ENCODE measurements at places on chromosomes 7 and 10.

- no peak for DNase-seq
Measured at GRCh38 chr10:48400129-48400849, 93.8 kb downstream of the MAPK8 start.

- DNase-seq: peak; percentile 46
Measured at GRCh38 chr10:93288679-93289634, 193.2 kb downstream of the MYOF start.

- no peak for DNase-seq
Measured at GRCh38 chr10:97780841-97781617, 9.2 kb upstream of the SFRP5 start.

DNA sequence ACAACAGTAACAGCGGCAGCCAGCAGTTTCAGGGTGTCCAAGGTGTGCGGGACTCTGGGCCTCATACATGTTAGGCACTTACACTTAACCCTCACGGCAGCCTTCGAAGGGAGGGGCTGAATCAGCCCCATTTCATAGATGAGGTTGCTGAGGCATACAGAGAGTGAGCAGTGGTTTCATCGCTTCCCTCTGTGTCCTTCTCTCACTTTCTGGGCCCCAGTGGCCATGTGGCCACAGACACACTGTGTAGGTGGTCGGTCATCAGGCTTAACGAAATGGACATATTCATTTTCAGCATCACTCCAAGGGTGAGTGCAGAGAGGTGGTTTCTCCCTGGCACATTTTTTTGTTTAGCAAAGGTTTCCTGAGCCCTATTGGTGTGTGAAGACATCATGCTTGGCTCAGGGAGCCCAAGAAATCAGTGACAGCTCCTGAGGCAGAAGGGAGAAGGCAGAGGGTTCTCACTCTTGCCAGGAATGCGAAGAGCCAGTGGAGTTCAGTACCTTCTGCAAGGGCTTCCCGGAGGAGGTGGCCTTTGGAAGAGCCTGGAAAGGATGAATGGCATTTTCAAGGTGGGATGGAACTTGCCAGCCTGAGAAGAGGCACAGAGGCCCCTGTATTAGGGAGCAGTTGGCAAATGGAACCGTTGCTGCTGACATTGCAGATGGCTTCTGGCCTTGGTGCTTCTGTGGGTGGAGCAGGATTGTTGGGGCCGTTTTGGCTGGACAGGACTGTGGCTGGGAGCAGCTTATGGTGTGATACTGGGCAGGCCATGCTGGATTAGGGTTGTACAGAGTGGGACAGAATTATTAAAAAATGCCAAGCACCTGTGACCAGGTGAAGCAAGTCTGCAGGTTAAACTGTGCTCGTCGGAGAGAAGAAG lies 61.7 kb upstream of the PPIF start:
- no peak for DNase-seq

- no peak for DNase-seq
Measured at GRCh38 chr10:70007116-70007820, 45.4 kb upstream of the MACROH2A2 start.

DNA sequence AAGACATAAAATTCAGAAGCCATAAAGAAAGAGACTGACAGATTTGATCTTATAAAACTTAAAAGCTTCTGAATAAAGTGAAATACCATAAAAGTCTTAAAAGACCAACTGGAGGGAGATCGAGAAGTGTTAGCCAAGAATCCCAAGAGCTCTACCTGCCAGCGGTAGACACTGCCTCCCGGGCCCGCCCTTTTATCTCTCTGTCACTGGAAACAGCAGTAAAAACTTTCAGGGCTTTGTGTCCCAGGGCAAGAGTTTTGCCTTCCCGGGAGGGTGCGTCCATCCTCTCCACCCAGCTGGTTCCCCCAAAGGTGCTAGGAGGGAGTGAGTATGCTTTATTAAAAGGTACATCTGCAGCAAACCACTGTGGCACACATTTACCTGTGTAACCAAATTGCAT lies 5.8 kb downstream of the PLA2G12B start:
- no peak for DNase-seq

DNA sequence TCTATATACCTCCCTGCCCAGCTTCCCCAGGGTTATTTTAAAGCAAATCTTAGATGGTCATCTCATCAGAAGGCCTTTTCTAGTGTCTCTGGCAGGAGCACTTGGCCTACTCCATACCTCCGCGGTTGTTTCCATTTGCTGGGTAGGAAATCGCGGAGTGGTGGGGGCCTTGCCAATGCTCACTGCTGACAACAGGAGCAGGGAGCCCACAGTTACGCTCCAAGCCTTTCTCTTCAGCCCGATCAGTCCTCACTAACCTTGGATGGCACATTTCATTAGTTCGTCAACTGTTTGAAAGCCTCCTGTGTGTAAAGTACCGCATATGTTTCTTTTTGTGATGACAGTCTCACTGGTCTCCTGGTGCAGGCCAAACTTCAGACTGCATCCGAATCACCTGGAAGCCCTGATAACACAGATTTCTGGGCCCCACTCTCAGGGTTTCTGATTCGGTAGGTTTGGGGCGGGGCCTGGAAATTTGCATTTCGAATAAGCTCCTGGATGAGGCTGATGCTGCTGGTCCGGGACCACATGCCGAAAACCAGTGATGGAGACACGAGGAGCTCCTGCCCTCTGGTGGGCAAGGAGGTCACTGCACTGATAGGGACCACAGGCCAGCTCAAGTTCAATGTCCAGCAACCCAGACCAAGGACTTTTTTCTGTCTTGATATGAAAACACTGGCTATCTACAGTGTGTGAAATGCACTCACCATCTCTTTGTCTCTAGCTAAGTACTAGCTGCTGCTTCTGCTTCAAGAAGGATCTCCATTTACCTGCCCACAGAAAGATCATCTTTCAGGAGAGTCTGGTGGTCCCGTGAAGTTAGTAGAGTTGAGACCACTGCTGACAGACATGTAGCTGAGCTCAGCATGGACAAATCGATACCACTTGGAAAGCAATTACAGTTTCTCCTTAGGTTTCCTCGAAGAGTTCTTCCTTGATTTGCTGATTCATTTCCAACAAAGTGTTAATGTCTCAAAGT lies 14.0 kb downstream of the LRGUK start:
- peak; percentile 47 for DNase-seq

DNA sequence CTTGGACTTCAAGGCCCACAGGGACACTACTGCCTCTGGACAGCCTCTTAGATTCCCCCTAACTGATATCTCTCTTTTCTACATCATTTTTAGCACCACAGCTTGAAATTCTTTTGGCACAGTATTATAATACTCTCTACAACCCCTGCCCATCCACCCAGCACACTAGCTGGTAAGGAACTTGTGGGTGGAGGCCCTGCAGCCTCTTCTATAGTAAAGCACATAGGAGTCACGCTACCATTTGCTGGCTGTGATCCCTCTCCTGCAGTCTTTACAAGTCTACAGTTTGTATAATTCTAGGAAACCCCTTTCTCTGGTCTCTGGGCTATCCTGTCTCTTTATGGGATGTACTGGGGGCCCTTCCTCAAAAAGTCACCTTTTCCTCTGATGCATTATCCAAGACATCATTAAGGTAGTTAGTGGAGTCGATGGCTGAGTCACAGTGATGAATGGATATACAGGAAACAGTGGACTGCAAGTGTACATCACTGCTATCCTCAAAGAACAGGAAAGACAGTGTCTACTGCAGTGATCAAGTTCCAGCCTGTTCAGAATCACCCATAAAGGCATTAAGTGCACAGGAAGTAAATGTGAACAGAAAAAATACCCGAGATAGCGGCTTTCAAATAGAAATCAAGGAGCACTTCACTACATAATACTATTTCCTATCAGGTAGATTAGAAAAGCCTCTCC lies 54.4 kb downstream of the STK17A start:
- DNase-seq: no peak

DNA sequence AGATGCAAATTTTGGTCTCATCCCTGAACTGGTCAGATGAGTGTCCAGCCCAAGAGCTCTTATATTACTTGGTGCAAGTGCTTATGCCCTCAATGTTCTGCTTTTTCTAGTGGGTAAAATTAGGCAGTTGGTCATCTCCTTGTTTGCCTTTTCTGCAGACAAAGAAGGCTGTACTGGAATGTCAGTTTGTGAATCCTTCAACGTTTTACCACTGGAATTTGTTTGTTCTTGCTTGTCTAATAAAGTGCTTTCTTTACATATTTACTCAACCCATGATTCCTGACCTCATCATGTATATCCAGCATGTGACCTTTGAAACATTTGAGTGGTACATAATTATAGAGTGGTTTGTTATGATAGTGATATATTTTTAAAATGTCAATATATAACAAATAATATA lies 232.2 kb upstream of the TEX47 start:
- DNase-seq: no peak
